ENCODE measurements at places on chromosomes 6 and 20.

DNA sequence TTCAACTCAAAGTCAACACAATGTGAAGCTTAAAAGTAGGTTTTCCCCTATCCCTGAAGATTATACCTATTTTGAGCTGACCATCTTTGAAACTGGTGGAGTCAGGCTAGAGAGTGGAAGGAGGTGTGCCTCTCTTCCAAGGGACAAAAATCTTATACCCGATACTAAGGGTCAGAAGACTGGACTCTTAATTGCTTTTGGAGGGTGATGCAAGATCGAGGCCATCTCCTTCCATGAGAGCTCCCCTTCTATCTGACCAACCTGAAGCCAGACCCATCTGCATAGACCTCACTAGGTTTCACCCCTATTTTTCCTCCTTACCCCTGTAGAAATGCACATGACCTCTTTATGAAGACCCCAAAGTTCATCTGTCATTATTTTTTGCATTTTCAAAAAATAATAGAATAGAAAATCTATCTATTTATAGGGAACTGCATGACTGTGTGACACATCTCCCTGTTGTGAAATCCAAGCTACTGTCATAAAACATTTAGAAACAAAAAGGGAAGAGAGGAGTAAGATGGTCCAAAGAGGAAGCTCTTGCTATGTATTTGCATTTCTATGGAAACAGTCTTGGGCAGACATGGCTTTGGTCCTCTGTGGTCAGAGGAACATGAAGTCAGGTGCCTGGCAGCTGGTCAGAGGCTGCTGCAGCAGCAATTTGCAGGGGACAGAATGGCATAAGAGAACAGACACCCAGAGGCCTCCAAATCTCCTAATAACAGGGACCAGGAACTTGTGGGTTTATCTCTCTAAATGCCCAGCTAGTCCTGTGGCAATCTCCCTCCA, 349.2 kb downstream of the MAFB start:
- DNase-seq: no peak

- DNase-seq: no peak
Measured at GRCh38 chr20:41748756-41749582, 130.8 kb upstream of the CHD6 start.

GRCh38 chr6:165854061-165854862, 191.2 kb upstream of the PDE10A start:
- no peak for DNase-seq

GRCh38 chr20:59322585-59323454, 22.4 kb downstream of the EDN3 start:
- DNase-seq: no peak

GRCh38 chr6:115004982-115005381, 662.2 kb upstream of the HS3ST5 start:
- DNase-seq: no peak

DNA sequence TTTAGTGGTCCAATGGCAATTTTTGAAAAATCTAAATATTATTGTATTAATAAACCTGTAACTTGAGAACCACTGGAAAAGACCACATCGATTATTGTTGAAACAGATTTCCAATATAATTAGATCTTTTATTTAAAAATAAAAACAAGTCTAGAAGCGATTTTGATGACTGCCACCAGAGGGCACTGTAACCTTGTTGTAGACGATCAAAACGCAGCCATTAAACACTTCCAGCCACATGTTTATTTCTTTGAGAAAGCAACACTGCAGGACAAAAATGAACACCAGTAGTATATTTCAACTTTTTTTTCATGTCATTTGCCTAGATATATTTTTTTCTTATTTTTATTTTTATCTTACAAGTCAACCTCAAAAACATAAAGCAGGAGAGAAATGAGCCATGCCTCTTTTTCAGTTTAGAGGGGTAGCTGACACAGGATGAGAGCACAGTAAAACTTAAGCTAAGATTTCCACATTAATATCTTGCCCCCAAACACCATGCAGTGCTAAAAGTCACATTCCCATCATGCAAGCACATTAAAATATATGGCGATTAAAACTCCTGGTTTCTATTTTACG, 115.4 kb downstream of the OPRM1 start:
- DNase-seq: no peak

GRCh38 chr6:18088419-18089296, 33.8 kb downstream of the NHLRC1 start:
- DNase-seq: no peak

DNA sequence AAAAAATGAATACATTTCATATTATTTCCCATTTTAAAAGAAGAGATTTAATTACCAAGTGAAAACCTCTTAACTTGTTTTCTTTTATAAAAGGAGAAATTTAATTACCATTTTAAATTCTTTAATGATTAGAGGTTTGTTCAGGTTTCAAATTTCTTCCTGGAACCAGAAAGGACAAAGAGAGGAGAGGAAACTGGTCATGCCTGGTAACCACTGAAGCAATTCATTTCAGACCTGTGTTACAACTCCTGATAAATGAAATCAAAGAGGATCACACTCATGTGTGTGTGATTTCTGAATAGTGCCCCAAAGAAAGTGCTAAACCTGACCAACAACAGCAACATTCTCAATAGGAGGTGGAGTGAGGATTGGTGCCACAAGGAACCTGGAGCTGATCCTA, 12.6 kb upstream of the SLPI start:
- no peak for DNase-seq

- DNase-seq: no peak
Measured at GRCh38 chr6:10617008-10617696, 77.3 kb downstream of the C6orf52 start.

- DNase-seq: no peak
Measured at GRCh38 chr6:112286010-112286409, 31.6 kb upstream of the LAMA4 start.

- DNase-seq: no peak
Measured at GRCh38 chr6:53251033-53251672, 97.6 kb downstream of the ELOVL5 start.

GRCh38 chr6:108948181-108948661, 100.0 kb downstream of the ARMC2 start:
- DNase-seq: no peak

GRCh38 chr6:31203345-31203979, 33.0 kb upstream of the POU5F1 start:
- DNase-seq: no peak

- DNase-seq: no peak
Measured at GRCh38 chr6:66516377-66516776, 809.4 kb upstream of the EYS start.

GRCh38 chr6:148739822-148740128, 7.1 kb upstream of the UST start:
- DNase-seq: no peak

- no peak for DNase-seq
Measured at GRCh38 chr6:90268178-90268577, 28.5 kb downstream of the BACH2 start.

DNA sequence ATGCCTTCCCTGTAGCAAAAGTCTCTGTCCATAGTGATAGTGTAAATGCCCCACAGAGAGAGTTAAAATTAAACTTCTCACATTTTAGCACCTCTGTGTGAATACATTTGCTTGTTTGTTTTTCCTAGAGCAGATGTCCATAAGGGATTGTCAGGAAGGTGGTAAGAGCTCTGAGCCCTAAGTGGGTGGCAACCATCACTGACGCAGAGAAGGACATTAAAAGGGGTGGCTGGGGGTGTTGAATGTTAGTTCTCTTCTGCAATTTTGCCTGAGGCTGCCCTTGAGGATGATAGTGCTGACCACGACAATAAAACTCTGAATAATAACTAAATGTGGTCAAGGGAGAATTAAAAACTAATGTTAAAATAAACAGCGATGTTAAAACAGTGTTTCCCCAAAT, 174.3 kb upstream of the ID4 start:
- DNase-seq: no peak

GRCh38 chr6:161406646-161407045, 132.8 kb upstream of the AGPAT4 start:
- DNase-seq: no peak

DNA sequence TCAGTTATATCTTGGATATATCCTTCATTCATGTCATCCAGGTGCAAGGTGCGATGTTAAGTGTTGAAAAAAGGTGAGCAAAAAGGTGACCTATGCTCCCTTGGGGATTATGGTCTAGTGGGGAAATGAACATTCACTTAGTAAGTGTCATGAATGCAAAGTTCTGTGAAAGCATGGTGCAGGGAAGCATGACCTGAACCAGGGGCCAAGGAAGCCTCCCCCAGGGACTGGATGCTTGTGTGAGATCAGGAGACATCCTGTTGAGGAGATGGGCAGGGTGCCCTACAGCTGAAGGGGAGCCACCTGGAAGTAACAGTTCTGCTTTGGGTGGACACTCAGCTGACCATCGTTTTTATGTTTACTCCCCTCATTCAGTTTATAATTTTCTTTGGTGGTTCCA, 179.5 kb downstream of the SYNDIG1 start:
- no peak for DNase-seq

DNA sequence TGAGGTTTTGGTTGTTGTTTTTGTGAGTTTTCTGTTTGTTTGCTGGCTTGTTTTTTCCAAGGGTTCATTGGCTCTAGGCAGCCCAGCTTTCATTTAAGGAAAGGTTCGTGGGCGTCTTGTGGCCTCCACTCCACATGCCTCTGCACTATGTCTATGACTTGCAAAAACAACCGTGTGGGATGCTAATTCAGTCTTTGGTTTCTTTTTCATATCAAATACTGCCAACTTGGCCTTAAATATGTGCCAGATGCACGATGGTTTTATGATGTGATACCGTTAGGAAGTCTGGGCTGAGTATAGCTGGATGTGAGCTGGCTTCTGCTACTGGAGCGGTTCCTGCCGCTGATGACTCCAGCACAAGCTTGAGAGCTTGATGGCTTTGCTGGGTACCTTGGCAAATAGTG, 96.3 kb downstream of the BMP2 start:
- no peak for DNase-seq

GRCh38 chr6:66190858-66191257, 483.8 kb upstream of the EYS start:
- no peak for DNase-seq

DNA sequence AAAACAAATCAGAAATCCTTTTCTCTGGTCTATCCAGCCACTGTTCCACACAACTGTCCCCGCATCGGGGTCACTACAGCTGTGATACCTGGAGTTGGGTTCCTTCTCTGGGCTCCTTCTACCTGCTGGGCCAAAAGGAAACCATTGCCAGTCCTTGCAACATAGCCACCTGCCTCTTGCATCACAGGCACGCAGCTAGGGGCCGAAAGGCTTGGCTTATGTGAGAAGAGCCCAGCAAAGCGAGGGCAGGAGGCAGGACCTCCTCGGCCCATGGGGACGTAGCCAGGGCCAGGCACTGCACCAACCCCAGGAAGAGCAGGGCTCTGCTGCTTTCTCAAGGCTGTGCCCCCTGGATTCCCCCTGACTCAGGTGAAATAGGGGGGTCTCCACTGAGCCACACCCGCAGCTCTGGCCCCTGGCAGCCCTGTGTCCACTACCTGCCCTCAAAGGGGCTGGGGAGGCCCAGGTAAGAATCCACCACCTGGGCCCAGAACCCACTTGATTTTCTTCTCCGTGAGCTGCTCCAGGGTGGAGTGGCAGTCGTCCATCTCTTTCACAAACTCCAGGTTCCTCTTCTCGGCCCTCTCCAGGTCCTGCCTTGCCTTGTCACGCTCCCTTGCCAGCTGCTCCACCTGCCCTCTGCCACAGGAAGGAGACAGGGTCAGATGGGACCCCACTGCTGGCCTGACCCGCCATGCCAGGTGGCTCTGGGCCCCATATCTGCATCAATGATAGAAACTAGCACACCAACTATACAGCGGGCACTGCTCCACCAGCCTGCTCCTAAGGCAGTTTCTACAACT, 88.9 kb downstream of the GINS1 start:
- no peak for DNase-seq

DNA sequence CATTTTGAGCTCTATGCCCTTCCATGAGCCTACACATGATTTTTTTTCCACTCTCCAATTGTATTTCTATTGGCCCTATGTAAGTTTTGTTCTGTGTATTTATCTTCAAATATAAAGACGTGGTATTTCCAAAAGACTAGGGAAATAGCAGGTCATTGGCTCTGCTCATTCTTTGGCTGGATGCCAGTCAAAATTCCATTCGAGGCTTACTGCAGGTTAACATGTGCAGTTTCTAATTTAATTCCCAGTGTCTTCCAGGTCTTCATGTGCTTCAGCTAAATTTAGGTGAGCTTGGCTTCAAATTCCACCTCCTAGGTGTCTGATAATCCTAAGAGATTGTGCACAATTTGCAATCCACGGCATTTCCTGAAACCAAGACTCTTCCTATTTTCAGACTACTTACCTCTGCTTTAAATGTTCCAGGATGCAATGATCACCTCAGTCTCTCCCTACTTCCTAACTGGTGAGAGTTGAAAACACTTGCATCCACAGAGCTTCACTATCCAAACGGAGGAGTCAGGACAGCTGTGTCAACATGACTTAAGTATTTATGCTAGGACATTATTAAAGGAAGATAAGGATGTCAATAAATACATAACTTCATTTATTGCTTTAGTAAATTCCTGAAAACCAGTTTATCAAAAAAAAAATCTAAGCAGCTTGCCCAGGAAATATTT, 236.1 kb downstream of the COL12A1 start:
- DNase-seq: no peak

GRCh38 chr6:102154176-102154575, 760.7 kb downstream of the GRIK2 start:
- DNase-seq: no peak

- no peak for DNase-seq
Measured at GRCh38 chr6:156348424-156348823, 428.8 kb upstream of the ARID1B start.

- DNase-seq: peak; percentile 72
Measured at GRCh38 chr20:38221119-38221589, 39.4 kb downstream of the KIAA1755 start.

DNA sequence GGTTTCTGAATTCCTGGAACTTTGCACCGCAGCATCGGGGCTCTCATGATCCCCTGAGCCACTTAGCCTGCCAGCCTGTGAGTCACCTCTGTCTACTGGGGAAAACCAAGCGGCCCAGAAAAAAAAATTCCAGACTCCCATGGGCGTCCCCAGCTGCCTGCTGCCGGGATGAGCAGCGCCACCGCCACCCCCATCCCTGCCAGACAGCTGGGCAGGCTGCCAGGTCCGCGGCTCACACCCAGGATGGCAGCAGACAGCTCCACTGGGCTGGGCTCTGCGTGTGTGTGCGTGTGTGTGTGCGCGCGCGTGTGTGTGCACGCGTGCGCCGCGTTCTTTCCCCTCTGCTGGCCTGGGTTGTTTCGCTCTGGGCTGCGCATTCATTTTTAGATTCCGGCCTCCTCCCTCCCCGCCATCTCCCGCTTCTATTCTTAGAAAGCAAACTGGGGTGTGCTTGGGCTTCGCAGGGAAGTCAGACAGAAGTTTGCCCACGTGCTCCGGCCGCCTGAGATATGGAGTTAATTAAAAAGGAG, 38.9 kb upstream of the PMEPA1 start:
- peak; percentile 38 for DNase-seq

- no peak for DNase-seq
Measured at GRCh38 chr20:25309395-25310267, 61.7 kb downstream of the PYGB start.
